ENCODE measurements at places on chromosomes 12 and 14.

DNA sequence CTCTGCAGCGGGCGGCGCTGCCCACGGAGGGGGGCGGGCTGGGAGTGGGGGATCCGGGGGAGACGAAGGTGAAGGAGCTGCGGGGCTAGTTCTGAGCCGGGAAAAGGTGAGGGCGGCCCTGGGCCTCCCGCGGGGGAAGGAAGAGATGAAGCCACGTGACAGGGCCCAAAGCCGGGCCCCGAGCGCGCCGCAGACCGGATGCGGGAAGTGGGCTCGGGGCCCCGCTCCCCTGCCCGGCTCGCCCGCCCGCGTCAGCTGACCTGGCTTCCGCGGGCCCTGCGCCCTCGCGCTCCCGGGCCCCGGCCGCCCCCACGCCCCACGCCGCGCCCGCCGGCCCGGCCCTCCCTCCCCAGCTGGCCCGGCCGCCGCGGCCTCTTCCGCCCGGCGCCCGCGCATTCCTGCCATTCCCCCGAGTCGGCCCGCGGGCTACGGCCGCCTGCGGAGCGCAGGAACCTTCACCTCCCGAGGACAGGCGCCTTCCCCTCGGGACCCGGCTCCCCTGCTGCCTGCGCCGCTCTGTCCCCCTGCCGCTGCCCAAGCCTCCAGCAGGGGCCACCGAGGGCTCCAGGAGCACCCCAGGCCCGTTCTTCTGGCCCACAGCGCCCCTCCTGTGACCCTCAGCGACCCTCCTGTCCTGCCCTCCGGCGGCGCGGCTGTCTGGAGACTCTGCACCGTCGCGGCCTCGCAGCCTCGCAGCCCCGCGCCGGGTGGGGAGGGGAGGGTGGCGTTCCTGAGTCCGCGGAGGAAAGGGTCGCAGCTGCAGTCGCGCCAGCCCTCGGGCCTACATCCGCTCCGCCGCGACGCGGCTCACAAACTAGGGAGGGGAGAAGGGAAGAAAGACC is 20.4 kb downstream of the NINJ2 start:
- peak; percentile 88 for DNase-seq

DNA sequence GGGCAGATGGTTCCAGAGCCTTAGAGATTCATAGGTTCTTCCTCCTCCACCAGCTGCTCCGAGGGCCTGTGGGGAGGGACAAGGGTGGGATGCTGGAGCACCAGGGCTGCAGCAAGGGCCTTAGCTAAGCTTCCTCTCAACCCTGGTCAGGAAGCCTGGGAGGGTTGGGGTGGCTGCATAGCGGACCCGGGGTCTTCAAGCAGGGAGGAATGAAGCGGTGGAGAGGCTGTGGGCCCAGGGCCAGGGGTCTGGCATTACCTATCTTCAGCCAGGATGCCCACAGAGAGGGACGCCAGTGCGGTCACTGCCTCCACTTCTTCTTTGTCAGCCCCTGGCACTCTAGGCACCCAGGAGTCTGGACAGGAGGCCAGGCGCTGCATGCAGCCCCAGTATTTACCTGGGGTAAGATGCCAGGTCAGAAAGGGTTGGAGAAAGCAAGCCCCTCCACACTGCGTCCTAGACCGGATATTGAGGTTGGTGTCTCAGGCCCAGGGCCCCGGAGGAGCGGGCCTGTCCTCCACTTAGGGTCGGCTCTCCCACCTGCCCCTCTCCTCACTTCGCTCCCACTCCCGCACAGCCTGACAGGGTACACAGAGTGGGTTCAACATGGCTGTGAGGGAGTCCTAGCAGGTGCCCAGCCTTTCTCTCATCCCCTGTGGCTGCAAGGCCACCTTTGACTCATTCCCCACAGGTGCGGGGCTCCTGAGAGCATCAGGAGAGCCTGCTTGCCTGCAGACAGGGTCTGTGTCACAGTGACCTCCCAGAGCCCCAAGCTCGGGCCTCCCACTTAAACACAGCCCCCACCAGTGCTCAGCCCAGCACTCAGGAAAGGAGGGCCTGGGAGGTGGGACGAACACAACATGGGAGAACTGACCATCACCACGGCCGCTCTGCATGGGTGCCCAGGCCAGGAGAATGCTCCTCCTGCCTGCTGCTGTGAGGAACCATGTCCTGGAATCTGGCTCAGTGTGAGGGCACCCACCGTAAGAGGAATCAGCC is 11.1 kb downstream of the SLC48A1 start:
- DNase-seq = no peak

GRCh38 chr14:65422088-65422834 is 9.7 kb downstream of the FUT8 start:
- DNase-seq = no peak

- DNase-seq = no peak
Observed at GRCh38 chr12:11752403-11753149, 103.1 kb downstream of the ETV6 start.

DNA sequence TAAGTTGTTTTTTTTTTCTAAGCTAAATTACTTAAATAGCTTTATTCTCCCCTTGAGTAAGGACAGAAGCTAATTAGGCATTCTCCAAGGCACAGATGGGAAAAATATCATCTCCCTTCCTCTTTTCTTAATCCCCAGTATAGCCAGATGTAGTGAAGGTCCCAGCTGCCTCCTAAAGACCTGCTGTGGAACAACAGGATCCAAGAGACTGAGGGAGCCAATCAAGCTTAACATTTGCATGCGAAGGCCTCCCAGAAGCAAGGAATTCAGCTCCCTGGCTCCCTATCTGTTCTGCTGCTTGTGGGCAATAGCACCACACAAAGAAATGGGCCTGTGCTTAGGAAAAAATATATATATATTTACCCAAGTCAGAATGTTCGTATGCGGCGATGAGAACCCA is 255.2 kb downstream of the SYT1 start:
- DNase-seq = no peak

DNA sequence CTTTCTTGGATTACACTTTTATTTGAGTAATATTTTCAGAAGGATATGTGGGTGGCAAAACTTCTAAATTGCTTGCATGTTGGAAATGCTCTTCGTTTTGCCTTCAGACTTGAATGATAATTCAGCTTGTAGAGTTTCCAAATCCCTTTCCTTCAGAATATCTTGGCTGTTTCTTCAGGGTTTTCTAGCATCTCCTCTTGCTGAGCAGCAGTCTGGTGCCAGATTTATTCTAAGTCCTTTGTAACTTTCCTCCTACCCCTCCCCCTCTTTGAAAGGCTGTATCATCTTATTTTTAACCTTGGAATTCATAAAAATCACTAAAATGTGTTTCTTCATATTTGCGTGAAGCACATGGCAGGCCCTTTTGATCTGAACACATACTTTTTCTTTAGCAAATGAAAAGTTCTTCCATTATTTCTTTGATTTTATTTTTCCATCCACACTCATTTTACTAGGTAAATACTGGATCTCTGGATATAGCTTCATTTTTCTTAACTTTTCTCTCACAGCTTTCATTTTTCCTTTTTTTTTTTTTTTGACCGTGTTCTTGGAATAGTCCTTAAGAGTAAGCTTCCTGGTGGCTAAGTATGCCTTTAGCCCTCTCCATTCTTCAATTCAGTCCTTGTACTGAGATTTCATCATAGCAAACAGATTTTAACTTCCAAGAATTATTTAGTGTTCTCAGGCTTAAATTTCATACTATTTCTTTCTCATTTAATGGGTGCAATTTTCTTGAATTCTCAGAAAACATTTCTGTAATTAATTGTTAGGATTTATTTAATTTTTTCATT is 102.0 kb downstream of the SLC38A4 start:
- no peak for DNase-seq

DNA sequence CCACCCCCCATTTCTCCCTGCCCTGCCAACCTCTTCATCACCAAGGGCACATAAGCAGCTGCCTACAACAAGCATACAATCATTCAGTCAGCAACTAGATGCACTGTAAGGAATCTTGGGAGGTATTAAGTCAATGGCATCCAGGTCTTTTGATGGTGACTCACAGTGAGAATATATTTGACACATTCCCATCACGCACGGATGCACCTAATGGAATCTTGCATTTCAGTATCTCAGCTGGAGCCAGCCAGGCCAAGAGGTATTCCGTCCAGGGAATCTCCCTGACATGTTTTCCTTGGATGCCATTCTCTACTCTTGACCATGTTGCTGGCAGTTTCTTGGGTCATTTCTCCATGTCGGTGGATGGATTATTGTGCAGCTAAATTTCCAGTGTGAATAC is 73.9 kb upstream of the CAPRIN2 start:
- no peak for DNase-seq

DNA sequence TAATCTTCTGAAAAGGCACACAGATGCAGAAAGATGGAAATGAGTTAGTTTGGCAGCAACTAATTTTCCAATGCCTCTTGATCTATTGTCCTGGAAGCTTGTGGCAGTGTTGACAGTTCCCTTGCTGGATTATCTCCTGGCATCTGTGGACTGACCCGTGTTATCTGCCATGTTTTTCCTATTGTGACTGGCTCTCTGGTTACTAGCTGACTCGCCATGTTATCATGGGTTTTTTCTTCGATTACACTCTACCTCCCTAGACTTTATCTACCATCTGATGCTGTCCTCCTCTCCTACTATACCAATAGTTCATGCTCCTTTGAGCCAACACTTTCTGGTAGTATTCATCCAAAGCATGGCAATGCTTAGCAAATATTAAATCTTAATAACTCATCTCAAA is 63.3 kb upstream of the FLRT2 start:
- no peak for DNase-seq

- no peak for DNase-seq
Observed at GRCh38 chr12:114131824-114132223, 165.7 kb upstream of the RBM19 start.

- no peak for DNase-seq
Observed at GRCh38 chr12:40033242-40033630, 72.6 kb downstream of the SLC2A13 start.

- DNase-seq = no peak
Observed at GRCh38 chr14:39682582-39682981, 250.3 kb upstream of the FBXO33 start.

DNA sequence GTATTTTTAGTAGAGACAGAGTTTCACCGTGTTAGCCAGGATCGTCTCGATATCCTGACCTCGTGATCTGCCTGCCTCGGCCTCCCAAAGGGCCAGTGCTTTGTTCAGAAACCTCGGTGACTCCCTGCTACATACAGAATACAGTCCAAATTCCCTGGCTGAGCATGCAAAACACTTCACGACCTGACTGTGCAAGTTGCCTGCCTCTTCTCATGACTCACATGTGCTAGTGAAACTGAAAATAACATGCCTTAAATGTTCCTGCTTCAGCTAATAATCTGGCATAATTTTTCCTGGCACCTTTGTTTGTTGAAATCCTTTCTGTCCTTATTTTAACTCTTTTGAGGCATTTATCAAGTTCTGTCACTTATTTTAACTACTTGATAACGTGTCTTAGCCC is 8.2 kb downstream of the DMAC2L start:
- peak; percentile 26 for DNase-seq

GRCh38 chr12:24200010-24200409 is 250.5 kb upstream of the SOX5 start:
- DNase-seq = no peak

DNA sequence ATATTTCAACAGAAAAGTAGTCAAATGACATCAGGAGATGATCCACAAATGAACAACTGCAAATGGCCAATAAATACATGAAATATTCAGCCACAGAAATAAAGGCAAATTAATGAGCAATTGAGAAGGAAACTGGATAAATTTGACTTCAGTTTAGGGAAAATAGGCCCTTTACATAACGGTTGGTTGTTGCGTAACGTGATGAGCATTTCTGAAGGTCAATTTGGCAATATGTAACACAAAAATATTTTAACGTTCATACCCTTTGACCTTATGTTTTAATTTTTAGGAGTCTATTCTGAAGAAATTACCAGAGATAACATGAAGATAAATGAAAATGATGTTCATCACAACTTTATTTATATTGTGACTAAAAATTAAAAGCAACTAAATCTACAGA is 14.7 kb upstream of the MSRB3 start:
- DNase-seq = no peak

DNA sequence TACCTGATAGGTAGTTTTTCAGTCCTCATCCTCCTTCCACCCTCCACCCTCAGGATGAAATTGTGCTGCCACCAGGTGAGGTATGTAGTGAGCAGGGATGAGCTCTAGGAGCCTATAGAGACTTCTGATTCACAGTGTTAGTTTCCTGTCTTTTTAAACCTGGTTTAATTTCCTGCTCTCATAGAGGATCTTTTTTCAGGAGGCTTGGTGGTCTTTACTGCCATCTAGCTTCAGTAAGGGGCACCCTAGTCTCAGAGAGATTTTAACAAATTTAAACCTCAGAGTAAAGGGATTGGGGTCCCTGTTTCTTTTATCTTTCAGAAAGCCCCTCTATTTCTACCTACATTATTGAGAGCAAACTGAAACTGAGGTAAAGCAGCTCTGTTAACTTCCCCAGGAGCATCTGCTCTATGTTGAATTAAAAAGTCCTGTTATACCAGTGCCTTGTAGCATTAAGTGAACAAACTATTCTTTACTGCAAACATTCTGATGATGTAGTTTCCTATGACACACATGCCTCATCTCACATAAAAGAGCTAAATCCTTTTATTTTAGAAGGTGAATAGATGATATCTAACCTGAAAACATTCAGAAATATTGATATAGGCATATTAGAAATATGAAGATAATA is 172.2 kb upstream of the DDHD1 start:
- no peak for DNase-seq

DNA sequence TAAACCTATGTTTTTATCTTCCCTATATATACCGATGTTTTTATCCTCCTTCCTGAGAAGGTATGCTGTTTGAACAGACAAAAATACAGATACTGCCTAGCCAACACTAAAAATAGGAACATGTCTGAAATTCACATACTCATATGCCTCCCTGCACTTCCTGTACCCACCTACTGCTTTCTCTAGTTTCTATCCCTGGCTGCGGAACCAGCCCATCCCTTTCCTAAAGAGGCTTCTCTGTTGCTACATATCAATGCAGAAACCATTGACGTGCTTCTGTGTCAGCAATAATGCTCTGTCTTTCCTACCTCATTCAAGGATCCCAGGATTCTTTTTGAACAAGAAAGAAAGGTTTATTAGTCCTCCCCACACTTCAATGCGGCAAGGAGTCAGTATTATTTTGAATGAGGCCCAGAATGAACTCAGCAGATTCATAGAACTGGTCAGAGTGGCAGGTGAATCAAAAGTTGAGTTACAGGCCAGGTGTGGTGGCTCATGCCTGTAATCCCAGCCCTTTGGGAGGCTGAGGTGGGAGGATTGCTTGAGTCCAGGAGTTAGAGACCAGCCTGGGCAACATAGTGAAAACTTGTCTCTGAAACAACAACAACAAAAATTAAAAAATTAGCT is 67.8 kb upstream of the NAP1L1 start:
- DNase-seq = peak; percentile 49

DNA sequence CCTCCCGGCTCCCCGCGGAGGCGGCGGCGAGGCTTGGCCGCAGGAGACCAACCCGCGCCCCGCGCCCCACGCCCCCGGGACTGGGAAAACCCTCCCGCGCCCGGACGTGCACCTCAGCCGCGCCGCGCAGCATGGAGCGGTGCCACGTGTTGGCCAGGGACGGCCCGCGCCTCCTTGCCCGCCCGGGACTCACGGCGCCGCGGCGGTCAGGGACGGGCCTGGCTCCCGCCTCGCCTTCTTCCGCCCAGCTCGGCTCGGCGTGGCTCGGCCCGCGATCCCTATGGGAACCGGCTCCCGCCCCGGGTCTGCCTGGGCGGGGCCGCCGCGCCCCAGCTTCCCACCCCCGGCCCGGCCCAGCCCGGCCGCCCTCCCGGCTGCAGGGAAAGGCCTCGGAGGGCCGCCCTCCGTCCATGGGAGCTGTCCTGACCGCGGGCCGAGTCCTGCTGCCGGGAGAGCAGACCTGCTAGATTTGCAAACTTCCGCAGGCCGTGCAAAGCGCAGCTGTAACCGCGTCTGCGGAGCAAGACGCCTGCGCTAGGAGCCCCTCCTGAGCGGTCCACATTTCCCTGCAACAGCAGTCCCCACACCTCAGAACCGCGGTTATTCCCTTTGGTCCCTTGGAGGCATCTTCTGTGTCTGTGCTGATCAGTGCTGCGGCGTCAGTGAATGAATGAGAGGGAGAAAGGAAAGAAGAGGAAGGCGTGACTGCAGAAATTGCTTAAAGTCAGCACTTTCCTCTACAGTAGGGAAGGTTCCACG is at the start of gene CDKL1:
Gene CDKL1, minus strand, starts transcription at position 251 of the 759 bp plus-strand sequence. CDS start 1,013 bp downstream, outside the sequence.
- DNase-seq = peak; percentile 64
